ENCODE measurements at places on chromosomes 1 and 21.

GRCh38 chr21:22900490-22900889 lies 1902.3 kb downstream of the NCAM2 start:
- DNase-seq = no peak

- peak; percentile 35 for DNase-seq
Observed at GRCh38 chr21:46452710-46453109, 6.0 kb upstream of the DIP2A start.

DNA sequence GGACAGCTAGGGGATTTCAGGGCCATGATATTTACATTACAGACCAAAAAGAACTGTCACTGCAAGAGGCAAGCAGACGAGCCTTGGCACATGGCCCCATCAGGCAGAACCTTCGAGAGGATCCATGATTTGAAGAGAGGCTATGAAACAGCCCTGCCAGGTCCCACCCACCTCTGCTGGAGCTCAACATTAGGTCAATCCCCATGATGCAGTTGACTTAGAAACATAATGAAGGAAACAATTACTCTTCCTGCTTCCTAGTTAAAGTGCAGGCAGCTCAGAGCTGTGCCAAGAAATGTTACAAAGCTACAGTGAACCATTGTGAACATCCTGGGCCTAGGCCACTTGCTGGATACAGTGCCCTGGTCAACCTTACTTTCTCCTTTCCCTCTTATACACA lies 41.7 kb upstream of the PTCH2 start:
- DNase-seq = no peak

DNA sequence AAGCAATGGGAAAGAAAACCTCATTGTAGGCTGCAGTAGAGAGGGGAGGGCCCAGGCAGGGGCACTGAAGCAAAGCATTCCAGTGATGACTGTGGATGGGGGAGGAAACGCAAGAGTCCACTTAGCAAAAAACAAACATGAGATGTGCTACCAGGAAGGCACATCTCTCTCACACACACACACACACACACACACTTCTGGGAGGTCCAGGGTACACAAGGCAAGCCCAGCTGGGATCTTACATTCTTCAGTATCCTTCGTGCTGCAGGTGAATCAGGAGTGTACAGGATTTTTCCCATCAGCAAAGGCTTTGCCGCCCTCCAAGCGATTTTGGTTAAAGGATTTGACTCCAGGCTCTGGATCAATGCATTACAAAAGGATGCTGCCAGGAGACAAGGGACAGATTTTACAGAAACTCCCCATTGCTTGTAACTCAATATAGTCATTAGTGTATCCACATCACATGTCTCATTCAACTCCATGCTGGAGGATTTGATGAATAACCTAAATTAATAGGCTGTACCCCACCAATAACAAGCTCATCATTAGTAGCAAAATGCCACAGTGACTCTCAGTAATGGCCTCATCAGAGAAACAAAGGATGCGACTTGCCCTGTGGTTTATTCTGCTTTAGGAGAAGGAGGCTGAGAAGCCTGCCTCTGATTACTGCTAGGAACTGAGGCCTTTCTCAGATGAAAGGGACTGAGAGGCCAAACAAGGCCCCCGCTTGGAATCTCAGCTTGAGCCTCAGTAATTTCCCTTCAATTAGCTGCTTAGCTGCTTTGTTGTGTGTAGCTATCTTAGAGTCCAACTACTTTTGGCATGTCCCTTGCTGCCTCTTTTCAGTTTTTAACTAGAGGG lies 41.6 kb downstream of the ABCA4 start:
- DNase-seq = no peak

DNA sequence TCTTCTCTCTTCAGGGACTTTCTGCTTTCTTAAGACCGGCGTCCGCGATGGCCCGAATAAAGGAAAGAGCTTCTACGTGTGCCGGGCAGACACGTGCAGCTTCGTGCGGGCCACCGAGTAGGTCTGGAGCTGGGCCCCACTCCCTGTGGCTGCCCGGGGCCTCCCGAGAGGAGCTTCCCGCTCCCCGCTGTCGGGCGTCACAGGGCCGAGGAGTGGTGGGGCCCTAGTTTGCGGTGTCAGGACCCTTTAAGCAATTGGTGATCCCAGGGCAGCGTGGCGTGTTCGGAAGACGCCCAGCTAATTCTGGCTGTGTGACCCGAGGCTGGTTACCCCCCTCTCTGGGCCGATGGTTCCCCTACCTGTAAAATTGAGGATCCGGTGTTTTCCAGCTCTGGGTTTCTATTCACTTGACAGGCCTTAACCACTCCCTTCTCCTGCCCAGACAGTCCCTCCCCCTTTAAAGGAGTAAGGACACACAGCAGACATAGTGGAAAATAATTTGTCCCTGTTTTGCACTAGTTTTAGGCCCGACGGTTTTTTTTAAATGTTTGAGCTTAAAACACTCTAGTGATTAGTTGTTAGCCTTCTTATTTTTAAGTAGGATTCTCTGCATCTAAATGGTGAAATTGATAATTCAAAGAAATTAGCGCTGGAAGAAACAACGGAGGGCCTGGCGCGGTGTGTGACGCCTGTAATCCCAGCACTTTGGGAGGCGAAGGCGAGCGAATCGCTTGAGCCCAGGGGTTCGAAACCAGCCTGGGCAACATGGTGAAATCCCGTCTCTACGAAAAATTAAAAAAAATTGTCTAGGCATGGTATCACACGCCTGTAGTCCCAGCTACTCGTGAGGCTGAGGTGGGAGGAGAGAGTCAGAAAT lies 553 bp downstream of the TTF2 start:
- DNase-seq = peak; percentile 81

- no peak for DNase-seq
Observed at GRCh38 chr1:231563247-231563646, 34.8 kb downstream of the TSNAX start.

DNA sequence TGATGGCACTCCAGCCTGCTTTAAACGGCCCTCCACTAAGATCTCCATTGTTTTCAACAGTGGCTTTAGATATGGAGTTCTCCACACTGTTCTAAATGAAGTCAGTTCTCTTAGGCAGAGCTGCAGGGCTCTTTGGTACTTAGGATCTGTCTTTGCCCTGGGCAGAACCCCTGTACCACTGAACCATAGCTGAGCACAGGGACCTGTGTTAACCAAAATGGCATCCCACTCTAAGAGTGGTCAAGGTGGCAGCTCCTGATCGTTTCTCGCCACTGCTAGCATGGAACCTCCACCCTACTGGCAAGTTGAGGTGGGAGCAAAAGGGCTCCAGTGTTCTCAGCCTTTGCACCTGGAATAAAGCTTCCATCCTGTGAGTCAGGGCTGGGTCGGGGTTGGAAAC lies 186.7 kb downstream of the TM2D1 start:
- DNase-seq = no peak

- peak; percentile 56 for DNase-seq
Observed at GRCh38 chr1:5909576-5910275, 82.5 kb downstream of the NPHP4 start.

DNA sequence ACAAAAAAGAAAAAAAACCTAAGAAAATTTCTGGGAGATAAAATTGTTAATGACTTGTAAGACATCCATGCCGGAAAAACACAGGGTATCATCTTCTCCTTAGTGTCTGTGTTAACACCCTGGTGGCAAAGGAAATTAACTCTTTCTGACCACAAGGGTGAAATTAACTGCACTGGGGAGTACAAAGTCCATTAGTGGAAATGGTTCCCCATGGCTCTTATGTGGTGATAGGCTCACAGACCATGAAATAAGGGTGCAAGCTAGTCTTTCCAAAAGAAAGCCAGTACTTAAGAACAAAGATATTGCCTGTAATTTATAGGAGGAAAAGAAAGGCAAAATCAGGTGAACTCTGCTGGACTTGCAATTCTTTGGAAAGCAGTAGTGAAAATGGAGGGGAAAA lies 185.4 kb downstream of the LRRIQ3 start:
- DNase-seq = no peak

GRCh38 chr1:31102501-31102950 lies 37.0 kb upstream of the PUM1 start:
- no peak for DNase-seq

DNA sequence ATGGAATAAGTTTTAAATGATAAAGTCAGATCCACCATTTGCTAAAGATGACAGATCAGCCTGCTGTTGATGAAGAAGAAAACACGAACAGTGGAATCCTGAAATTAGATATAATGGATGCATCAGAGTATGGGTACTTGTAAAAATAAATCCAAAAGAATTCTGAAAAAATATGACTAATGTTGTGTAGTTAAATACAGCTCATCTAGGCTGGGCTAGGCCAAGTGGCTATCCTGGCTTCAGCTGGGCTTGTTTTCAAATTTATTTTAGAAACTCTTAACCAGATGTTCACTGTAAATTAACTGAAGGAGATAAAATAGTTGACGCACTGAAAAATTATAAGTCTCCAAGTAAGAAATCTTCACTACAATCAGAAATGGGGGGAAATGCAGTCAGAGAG lies 7.4 kb upstream of the RGS2 start:
- no peak for DNase-seq

DNA sequence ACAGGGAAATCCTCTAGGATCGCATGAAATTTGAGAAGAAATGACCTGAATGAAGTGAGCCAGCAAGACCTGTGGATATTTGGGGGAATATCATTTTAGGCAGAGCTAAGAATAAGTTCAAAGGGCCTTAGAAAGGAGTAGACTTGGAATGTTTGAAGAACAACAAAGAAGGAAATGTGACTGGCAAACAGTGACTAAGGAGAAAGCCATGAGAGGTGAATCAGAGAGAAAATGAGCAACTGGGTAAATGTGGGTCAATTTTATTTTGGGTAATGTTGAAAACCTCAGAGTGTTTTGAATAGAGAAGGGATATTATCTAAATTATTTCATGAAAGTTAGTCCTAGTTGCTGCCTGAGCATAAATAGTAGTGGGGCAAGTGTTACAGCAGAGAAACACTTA lies 672.8 kb downstream of the LMO4 start:
- no peak for DNase-seq

GRCh38 chr1:84869720-84870119 lies 23.3 kb downstream of the LPAR3 start:
- no peak for DNase-seq

- DNase-seq = no peak
Observed at GRCh38 chr1:58815686-58816071, 31.8 kb upstream of the JUN start.

Data from suprapubic skin (tissue), 4 donors.